Calu3 (cell line): ENCODE measurements at places on chromosomes 16 and 17. TPM values are rescaled to one million over a fixed set of nuclear protein-coding genes. Genes with fewer than 3 reads are reported as not detected.
A peak's percentile ranks its signal among the peaks of the same experiment; 100 is the strongest.

- peaks cover 34% of the 10 kb centered on the region for H3K36me3 ChIP-seq
- H3K4me3 ChIP-seq: no peak overlapping the region
- no peak for DNase-seq
- H3K4me1 ChIP-seq: peaks cover 40% of the 10 kb centered on the region
- no peak overlapping the region for H3K27ac ChIP-seq
Observed at GRCh38 chr17:51251010-51251409, 8.8 kb downstream of the MBTD1 start.

CDK12 gene
- 321 and 329 TPM in 2 replicates for total RNA-seq

- H3K27ac ChIP-seq: peak overlapping the region; percentile 18
- peaks cover 30% of the 10 kb centered on the region for H3K27me3 ChIP-seq
- peaks cover 23% of the 10 kb centered on the region for H3K4me1 ChIP-seq
Observed at GRCh38 chr17:60160829-60161501, 11.2 kb downstream of the CA4 start.

PRDM7 gene
- not detected in 2 replicates for total RNA-seq

GRCh38 chr16:22977294-22977697 lies 163.3 kb downstream of the HS3ST2 start:
- H3K4me1 ChIP-seq: no peaks in the 10 kb centered on the region
- no peak overlapping the region for H3K4me3 ChIP-seq

GRCh38 chr17:29068818-29069217 lies 25.9 kb downstream of the PIPOX start:
- DNase-seq: no peak
- H3K4me1 ChIP-seq: no peaks in the 10 kb centered on the region
- no peak overlapping the region for H3K4me3 ChIP-seq

DNA sequence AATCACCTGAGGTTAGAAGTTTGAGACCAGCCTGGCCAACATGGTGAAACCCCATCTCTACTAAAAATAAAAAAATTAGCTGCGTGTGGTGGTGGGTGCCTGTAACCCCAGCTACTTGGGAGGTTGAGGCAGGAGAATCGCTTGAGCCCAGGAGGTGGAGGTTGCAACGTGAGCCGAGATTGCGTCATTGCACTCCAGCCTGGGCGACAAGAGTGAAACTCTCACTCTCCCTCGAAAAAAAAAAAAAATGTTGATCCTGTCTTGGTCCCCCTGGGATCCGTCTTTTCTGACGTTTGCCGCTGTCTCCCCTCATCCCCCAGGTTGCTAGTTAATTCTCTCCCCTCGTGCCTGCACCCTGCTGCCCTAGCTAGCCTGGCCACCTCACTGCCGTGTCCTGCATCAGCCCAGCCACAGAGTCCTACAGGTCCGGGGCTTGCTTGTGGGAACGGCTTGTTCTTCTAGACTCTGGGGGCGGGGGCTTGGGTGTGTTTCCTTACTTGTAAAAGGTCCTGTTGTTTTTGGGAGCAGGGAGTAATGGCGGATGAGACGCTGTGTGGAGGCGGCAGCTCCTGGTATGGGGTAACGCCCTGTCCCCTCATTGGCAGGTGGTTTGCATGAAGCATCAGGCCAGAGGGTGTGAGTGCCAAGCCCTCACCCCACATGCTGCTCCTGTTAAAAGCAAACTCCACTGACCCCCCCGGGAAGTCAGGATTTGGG lies 44.6 kb downstream of the PGS1 start:
- no peak overlapping the region for H3K27ac ChIP-seq
- H3K4me1 ChIP-seq: no peaks in the 10 kb centered on the region
- no peak for DNase-seq
- H3K27me3 ChIP-seq: no peaks in the 10 kb centered on the region
- H3K4me3 ChIP-seq: no peak overlapping the region

- H3K4me1 ChIP-seq: no peaks in the 10 kb centered on the region
- no peaks in the 10 kb centered on the region for H3K36me3 ChIP-seq
- H3K4me3 ChIP-seq: no peak overlapping the region
- no peak for DNase-seq
- no peak overlapping the region for H3K27ac ChIP-seq
Observed at GRCh38 chr16:85863384-85863774, 35.6 kb upstream of the IRF8 start.

DNA sequence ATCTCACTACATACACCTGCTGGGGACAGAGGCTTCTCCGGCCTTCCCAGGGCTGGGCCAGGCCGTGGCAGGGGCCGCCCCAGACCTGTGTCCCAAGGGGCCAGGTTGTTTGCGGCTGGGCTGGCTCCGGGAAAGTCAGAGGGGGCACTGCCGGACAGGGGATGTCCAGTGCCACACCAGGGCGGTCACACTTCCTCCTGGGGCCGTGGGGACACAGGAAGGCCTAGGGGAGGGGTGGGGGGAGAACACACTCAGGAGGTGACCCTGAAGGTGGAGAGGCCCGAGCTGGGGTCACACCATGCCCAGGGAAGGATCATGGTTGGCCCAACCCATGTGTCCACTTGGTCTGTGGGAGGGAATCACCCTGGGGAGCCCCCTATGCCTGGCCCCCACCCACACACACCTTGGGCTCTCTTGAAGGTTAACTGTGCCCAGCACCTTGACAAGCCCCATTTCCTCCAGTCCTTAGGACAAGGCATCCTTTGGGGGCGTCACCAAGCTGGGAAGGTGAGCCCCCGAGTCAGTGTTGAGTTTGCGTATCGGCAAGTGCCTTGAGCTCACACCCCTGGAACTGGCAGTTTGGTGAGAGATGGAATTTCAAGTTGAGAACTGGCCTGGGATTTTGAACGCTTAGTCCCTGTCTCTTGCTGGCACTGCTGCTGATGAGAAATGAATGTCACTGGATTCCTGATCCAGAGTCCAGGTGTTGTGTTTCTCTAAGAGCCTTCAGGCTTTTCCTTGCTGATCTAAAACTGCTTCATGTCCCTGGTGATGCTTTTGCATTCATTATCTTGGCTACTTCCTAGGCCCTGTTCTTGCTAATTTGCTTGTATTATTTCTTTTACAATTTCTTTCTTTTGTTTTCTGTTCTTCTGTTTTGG lies 7.7 kb upstream of the ACTG1 start:
- peak overlapping the region; percentile 76 for H3K4me3 ChIP-seq
- H3K27me3 ChIP-seq: peaks cover 11% of the 10 kb centered on the region
- peaks cover 45% of the 10 kb centered on the region for H3K36me3 ChIP-seq
- no peak for DNase-seq
- H3K27ac ChIP-seq: peak overlapping the region; percentile 71
